ENCODE measurements at places on chromosomes 12 and 14. TPM values are rescaled to one million over a fixed set of nuclear protein-coding genes. Genes with fewer than 3 reads are reported as not detected.

DNA sequence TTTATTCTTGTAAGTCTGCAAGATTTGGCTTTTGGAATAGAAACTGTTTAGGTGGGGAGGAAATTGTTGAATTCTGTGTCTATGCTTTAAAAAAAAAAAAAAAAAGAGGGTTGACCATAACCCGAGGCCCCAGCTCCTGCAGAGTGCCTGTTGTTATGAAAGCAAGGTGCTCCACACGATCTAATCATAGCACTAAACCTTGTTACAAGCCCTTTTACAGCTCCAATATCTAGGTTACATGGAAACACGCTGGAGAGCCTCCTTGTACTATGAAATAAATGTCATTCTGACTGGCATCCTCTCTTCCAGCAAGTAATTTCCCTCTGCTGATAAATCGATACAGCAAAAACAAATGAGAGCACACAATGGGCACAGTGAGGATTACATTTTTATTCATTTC, 303.1 kb upstream of the SOX5 start:
- H3K27me3 ChIP-seq: no peaks in the 10 kb centered on the region
- peak overlapping the region; percentile 20 for H3K4me3 ChIP-seq
- H3K4me1 ChIP-seq: no peaks in the 10 kb centered on the region
- no peak for DNase-seq

- H3K27ac ChIP-seq: no peak overlapping the region
- no peak overlapping the region for H3K4me3 ChIP-seq
- no peaks in the 10 kb centered on the region for H3K36me3 ChIP-seq
- no peaks in the 10 kb centered on the region for H3K27me3 ChIP-seq
- no peak for DNase-seq
These were observed 52.0 kb downstream of the KLRG1 start for GRCh38 chr12:9041321-9041720.

- H3K36me3 ChIP-seq: peaks cover 17% of the 10 kb centered on the region
These were observed at the start of gene CDK2 for GRCh38 chr12:55966408-55967281. CDK2 (plus strand) TSS chr12:55966830; CDS start chr12:55967009, 179 bp downstream.

GRCh38 chr12:119157978-119158377, 20.8 kb upstream of the HSPB8 start:
- DNase-seq: no peak
- no peak overlapping the region for H3K4me3 ChIP-seq
- peaks cover 3% of the 10 kb centered on the region for H3K4me1 ChIP-seq

DNA sequence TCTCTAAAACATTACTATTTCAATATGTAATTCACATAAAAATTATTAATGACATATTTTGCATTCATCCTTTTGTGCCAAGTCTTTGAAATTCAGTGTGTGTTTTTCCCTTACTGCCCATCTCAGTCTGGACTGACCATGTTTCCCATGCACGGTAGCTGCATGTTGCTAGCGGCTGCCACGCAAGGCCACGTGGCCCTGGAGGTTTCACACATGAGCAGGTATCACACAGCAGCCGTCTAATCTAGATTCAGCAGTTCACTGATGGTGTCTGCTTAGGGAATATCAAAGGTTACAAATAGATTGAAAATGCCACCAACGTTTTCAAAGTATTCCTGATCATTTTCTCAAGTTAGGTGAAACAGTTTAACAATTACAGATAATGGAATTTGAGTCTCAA, 234.8 kb upstream of the FKBP4 start:
- no peak overlapping the region for H3K4me3 ChIP-seq
- H3K36me3 ChIP-seq: no peaks in the 10 kb centered on the region
- H3K27me3 ChIP-seq: no peaks in the 10 kb centered on the region
- DNase-seq: no peak

DNA sequence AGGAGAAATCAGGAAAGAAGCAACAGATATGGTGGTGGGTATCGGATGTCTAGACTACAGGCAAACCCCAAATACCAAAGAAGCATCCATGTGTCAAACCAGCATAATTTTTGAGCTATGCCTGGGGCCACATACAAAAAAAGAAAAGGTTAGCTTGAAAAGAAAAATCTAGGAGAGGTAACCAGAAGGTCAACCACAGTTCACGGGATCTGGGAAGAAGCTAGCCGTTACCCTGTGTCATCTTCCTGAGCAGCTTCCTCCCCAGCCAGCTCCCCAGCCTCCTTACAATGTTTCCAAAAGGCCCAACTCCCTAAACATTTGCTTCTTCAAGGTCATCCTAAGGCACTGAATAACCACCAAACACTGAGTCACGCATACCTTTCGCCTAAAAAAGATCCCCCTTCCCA, 3.1 kb downstream of the SINHCAF start:
- peaks cover 4% of the 10 kb centered on the region for H3K36me3 ChIP-seq
- peak overlapping the region; percentile 99 for H3K4me3 ChIP-seq
- DNase-seq: no peak
- H3K27ac ChIP-seq: no peak overlapping the region

DNA sequence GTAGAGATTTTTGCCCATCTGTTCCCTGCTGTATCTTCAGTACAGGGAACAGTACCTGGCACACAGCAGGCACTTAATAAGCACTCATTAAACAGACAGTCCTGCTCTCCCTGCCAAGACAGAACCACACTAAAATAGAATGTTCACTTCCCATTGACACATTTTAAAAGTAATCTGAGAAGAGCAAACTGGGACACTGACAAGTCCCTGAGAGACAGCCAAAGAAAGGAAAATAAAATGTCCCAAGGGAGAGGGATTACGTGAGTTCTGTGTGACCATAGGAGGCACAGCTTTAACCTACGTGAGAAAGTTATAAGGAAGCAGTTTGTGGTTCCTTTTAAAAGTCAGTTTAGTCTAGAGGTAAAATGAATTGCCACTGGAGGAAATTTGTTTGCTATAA, 43.9 kb upstream of the SYCP3 start:
- H3K4me3 ChIP-seq: no peak overlapping the region
- H3K4me1 ChIP-seq: no peaks in the 10 kb centered on the region
- H3K36me3 ChIP-seq: no peaks in the 10 kb centered on the region
- no peaks in the 10 kb centered on the region for H3K27me3 ChIP-seq
- H3K27ac ChIP-seq: no peak overlapping the region

The TAOK3 gene
- 5.2 TPM for polyA plus RNA-seq
